Activated CD8-positive, alpha-beta memory T cell treated with anti-CD3 and anti-CD28 coated beads for 48 hours (primary cell): ENCODE measurements at places on chromosomes 4 and X.

DNA sequence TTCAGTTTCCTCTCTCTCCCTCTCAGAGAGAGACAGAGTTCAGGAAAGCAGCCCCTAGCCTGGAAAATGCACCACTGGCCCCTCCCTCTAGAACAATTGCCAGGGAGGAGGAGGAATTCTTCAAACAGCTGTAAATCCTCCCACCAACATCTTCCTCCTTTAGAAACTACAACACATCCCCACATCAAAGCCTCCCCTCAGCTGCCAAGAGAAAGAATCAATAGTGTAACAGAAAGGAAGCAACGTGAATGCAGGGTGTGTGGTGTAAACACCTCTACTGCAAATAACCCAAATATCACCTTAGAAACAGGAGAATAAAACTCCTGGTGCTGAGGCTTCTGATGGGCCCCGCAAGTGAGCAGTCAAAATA is 249.9 kb upstream of the GATB start:
- no peak for DNase-seq

DNA sequence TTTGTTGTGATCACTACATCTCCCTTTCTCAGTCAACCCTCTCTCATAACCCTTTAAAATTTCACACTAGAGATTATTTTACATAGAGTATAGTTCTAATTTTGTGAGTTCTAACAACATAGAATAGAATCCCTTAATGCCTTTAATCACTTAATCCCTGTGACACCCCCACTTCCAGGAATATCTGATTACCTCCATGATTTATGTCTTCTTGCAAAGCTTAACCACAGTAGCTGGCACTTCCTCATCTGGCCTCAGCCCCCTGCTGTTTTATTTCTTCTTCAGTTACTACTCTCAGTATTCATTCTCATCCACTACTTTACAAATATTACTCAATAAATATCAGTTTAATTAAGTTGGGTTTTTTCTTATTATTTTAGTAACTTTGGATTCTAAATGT is 340.9 kb downstream of the CENPC start:
- no peak for DNase-seq

- DNase-seq: no peak
Measured at GRCh38 chr4:187929024-187929423, 66.5 kb upstream of the ZFP42 start.

DNA sequence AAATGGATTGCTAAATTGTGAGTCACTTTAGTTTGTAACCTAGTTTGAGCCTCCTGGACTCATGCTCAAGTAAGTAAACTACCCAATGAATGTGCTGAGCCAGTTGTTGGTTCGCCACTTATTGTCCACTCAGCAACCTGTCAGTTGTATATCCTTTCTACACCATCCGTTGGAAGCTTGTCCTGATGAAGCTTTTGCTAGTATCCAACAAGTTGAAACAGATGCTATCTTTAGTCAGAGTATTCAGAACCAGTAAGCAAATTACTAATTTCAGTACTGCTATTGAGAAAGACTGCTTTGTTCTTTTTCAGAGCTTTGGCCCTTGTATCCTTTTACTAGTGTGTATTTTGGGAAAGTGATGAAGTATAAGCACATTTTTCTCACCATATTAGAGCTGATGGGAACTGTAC is 4.3 kb upstream of the NAA15 start:
- no peak for DNase-seq

DNA sequence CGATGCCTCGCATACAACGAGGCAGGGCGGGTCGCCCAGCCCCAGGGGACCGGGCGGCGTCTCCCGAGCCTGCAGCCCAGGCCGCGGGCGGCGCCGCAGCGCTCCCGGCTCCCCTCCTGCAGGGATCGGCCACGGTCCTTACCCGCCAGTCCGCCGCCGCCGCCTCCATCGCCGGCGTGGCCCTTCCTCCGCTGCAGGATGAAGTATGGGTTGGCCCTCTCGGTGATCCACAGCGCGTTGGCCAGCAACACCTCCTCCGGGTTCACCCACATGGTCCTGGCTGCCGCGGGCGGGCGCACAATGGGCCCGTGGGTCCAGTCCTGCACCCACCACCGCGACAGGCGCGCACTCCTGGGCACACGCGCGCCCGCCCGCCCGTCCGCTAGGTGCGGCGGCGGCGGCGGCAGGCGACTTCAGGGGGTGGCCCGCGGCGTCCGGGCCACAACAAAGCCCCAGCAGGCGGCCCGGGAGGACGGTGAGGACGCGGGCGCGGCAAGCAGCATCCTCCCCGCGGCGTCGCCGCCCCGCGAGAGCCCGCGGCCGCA is 339 bp downstream of the TBC1D9 start:
- DNase-seq: no peak

DNA sequence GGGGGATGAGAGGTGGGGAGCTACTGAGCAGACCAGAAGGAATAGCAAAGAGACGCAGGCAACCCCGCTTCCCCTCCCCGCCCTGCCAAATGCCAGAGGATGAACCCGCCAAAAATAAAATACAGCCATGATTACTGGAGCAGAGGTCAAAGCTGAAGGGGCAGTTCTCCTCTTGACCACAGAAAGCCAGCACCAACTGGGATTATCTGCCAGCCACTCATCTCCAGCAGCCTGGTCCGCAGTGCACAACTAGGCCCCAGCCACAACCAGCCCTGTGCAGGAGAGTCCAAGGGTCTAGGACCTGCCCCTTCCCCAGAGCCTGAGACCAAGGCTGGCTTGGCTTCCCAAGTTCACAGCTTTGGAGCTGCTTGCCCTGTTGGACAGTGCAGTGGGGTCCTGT is 67.4 kb upstream of the BCOR start:
- no peak for DNase-seq

GRCh38 chrX:65723706-65724105 is 56.3 kb downstream of the MSN start:
- no peak for DNase-seq

DNA sequence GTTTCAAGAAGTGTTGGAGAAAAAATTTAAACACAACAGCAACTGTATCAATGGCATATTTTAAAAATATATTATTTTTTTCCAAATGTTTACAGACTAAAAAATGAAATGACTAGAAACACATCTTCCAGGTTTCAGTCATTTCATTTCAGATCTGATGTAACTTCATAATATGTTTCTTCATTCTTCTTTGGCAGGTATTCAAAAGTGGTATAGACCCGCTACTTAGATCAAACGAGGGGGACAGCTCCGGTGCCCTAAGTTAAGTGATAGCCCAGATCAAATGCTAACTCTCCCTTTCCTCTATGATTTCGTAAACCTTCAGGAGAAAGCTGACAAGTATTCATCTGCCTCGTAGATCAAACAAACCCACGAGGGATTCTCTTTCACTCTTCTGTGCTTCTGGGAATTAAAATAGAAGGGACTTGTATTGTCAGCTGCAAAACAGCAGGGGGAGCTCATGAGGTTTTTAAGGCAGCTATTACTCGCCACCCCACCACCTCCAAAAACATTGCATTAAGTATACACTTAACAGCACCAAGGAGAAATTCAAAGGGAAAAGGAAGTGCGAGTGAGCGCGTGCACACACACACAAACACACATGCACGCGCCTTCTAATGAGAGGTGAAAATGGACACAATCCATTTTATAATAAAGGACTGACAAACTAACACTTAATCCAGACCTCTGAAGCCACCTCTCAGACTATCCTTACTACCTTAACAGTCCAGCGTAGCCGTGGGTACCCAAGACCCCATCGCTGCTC is 21.4 kb downstream of the HELT start:
- no peak for DNase-seq

- no peak for DNase-seq
Measured at GRCh38 chr4:59091146-59092142, 1981.3 kb upstream of the IGFBP7 start.

GRCh38 chrX:85031505-85031904 is 27.8 kb downstream of the APOOL start:
- DNase-seq: no peak

- DNase-seq: no peak
Measured at GRCh38 chr4:185196437-185196836, 7.4 kb downstream of the CFAP97 start.

DNA sequence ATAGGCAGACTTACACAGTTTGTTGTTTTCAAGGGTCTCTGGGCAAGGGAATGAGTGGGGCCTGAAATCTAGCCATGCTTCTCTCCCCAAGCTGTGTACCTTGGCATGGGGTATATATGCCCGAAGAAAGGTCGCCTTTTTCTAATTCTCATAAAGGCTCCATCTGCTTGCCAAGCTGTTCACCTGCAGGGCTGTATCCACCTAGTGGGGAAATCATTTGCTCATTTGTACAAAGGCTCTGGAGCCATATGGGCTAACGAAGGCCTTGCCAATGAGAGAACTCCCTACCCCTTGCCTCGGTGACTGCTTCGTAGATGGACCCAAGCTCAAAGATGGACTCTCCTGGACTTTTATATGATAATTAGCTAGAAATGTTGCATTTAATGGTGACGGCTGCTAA is 1097.0 kb downstream of the PDHA2 start:
- DNase-seq: no peak

DNA sequence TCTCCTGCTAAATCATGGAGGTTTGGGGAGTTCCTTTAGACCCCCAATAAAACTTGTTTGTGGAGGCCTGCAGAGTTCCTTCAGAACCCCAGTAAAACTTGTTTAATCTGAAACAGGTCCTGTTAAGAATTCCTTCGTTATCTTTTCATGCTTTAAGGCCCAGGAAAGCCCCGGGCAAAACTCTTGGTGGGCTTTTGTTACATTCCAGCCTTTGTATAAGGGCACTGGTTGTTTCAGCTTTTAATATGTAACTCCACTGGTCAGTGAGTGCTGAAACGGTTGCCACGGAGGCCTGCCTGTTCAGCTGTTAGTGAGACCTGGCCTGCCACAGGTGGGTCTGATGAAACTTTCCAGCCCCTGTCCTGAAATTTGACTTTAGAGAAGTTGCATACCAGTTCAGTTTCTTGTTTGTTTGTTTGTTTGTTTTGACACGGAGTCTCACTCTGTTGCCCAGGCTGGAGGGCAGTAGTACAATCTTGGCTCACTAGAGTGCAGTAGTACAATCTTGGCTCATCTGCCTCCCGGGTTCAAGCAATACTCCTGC is 12.4 kb upstream of the DHRSX start:
- DNase-seq: no peak

DNA sequence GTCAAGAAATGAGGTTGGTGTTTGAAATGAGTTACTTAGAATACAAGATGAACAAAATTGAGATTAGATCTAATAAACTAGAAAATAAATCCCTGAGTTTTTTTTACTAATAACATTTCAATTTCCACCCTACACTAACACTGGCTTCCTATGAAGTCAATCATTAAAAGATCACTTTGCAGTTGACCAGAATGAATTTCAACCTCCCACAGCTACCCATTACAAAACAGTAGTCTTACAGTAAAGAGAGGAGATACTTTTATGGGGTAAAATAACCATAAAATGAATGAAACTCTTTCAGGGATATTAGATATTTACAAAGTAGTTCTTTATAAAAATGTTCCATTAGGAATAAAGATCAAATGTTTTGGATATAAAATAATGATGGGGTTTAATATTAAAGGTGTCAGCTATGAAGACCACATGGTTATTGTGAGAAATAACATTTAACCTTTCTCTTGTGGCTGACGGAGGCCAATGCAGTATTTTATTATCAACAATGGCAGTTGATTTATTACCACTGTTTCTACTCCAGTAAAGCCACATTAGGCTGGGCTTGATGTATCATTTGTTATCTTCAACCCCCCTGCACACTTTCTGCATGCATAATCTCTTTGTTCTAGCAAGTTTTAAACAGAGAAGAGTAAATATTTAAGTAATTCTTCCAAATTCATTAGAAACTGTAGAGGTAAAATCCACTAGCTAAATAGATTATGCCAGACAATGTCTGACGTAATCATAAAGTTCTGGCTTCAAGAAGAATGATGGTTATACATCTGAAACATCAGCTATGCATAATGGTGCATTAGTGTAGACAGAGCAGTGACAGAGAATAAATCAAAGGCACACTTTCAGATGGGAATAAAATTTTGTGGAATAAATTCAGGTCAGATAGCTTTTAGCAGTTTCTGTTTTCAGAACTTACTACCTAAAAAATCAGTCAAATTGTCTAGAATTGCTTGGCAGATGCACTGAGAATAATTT is 516.6 kb downstream of the PCDH18 start:
- DNase-seq: no peak

DNA sequence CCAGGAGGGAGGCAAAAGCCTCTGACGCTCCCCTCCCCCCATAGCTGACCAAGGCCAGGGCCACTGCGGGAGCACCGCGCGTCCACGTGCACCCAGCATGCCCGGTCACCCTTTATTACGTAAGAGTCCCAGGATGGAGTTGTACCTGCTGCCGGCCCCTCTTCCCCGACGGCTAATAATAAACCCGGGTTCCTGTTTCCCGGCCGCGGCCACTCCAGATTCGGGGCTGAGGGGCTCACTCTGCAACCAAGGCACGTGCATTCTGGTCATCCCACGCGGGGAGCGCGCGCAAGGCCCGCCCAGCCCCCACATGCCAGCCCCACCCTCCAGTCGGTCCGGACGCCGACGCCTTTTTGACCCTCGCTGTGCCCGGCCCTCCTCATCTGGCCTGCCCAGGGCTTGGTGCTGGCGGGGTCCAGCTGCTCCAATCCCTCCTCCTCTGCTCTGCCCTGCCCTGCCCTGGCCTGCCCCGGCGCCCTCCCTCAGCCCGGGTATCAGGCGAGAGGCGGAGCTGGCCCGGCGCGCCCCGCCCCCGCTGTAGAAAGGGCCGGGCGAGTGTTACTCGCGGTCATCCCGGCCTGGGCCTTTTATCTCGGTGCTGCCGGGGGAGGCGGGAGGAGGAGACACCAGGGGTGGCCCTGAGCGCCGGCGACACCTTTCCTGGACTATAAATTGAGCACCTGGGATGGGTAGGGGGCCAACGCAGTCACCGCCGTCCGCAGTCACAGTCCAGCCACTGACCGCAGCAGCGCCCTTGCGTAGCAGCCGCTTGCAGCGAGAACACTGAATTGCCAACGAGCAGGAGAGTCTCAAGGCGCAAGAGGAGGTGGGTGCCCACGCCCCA is 2.6 kb downstream of the MID1IP1 start:
- peak; percentile 65 for DNase-seq

GRCh38 chrX:9525511-9526248 is 60.8 kb downstream of the TBL1X start:
- DNase-seq: no peak

GRCh38 chr4:87908336-87908735 is 67.2 kb upstream of the SPP1 start:
- DNase-seq: no peak
